ENCODE measurements at places on chromosomes 7 and 10.

GRCh38 chr10:124534231-124534798, 72.7 kb downstream of the LHPP start:
- DNase-seq: no peak

GRCh38 chr10:113503930-113504329, 48.9 kb upstream of the HABP2 start:
- no peak for DNase-seq

GRCh38 chr10:24722676-24723385, 856 bp downstream of the ARHGAP21 start:
- peak; percentile 33 for DNase-seq

GRCh38 chr7:10237306-10237705, 736.4 kb upstream of the PHF14 start:
- DNase-seq: no peak

GRCh38 chr7:128443831-128444600, 11.7 kb upstream of the HILPDA start:
- no peak for DNase-seq

DNA sequence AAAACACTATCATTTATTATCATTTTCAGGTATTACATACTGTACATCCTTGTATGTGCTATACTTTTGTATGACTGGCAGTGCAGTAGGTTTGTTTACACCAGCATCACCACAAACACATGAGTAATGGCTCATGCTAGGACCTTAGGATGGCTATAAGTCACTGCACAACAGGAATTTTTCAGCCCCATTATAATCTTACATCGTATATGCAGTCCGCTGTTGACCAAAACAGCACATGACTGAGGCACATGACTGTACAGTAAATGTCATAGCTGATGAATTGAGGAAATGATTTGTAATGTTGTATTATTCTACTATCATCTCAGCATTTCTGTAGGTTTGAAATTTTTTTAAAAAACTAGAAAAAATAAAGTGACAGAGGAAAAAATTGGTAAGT, 38.6 kb downstream of the BPGM start:
- DNase-seq: no peak

DNA sequence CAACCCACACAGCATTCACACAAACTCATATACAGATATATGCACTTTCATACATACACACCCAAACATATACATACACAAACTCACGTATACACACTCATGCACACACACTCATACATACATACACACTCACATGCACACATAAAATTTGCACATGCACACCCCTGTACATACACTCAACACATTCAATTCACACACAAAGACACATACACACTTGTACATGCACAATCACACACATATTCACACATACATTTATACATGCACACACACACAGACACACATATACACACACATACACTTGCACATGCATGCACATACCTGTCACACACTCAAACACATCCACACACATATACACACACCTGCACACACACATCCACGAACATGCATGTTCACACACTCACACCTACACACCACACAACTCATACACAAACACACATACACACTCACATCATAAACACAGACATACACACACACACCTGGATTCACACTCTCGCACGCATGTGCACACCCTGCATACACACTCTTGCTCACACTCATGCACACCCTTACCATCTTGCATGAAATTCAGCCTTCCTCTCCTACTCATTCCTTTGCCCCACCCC, 451.2 kb downstream of the GRID1 start:
- DNase-seq: no peak

GRCh38 chr7:102094316-102094650, 192.4 kb upstream of the SH2B2 start:
- DNase-seq: no peak

GRCh38 chr10:2658780-2659179, 408.6 kb upstream of the PFKP start:
- no peak for DNase-seq

DNA sequence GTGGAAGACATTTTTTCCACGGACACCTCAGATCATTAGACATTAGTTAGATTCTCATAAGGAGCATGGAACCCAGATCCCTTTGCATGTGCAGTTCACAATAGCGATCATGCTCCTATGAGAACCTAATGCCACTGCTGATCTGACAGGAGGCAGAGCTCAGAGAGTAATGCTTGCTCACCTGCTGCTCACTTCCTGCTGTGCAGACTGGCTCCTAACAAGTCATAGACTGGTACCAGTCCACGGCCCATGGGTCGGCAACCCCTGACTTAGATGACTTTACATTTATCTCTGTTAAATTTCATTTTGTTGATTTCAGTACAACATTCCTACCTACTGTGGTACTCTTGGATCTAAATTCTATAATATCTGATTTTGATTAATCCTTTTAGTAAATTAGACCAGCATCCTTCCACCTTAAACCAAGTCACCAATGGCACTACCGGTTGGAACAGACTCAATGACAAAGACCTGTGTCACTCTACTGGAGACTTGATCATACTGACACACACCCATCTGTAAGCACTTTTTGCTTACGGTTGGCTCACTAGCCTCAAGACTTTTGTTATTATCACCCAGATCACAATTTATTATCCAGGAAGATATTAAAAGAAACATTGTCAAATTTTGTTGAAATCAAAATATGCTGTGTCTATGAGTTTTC, 8.0 kb upstream of the CCDC71L start:
- no peak for DNase-seq

DNA sequence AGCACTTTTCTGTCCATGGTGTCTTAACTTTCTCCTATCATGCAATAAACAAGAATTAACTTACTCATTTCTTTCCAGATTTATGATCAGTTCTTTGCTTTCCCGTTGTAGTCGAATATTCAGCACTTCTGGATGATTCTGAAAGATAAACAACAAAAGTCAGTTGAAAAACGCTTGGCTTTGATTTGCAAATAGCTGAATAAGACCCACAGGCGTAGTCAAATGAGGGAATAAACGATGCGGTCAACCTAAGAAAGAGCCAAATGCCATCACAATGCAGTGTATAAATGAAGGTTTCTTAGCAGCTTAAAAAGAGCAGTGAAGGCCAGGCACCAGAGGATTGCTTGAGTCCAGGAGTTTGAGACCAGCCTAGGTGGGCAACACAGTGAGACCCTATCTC, 109.4 kb downstream of the ADAM12 start:
- no peak for DNase-seq

GRCh38 chr7:113015034-113015645, 71.5 kb downstream of the GPR85 start:
- no peak for DNase-seq

DNA sequence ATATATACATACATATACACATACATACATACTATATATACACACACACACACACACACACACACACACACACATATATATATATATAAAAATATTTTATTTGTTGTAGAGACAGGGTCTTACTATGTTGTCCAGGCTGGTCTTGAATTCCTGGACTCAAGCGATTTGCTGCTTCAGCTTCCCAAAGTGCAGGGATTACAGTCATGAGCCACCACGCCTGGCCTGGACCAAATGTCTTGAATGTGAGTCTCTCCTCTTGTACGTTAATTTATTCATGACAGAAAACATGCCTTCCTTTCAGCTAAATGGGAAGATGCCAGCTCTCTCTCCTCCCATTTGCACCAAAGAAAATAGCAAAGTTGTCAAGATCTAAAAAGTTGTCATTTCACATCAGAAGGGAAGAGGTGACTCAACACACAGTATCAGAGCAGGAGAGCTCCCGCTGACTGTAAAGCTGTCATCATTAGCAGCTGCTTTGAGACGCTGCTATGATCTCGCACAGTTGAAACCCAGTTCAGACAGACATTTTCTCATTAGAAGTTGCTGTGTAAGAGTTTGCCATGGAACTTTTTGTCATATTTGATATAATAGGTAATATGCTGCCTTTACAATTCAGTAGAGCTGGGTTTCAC, 224.3 kb downstream of the SFMBT2 start:
- no peak for DNase-seq

DNA sequence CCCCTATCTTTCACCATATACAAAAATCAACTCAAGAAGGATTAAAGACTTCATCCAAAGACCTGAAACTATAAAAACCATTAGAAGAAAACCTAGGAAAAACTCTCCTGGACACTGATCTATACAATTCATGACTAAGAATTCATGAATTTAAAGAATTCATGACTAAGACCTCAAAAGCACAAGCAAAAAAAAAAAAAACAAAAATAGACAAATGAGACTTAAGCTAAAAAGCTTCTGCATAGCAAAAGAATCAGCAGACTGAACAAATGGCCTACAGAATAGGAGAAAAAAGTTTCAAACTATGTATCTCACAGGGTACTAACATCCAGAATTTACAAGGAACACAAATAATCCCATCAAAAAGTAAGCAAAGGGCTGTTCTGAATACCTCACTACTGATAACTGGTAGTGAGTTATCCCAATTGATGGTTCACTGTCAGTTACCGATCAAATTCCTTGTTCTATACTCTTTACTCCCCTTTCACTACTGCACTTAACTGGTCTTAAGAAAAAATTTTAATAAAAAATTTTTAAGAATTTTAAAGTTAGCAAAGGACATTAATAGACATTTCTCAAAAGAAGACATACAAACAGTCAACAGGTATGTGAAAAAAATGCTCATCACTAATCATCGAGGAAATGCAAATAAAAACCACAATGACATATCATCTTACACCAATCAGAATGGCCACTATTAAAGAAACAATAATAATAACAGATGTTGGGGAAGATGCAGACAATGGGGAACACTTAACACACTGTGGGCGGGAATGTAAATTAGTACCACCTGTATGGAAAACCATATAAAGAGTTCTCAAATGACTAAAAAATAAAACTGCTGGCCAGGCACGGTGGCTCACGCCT, 33.2 kb downstream of the KMT2C start:
- no peak for DNase-seq

- DNase-seq: no peak
These were observed 1.8 kb downstream of the LFNG start for GRCh38 chr7:2521341-2521745.

DNA sequence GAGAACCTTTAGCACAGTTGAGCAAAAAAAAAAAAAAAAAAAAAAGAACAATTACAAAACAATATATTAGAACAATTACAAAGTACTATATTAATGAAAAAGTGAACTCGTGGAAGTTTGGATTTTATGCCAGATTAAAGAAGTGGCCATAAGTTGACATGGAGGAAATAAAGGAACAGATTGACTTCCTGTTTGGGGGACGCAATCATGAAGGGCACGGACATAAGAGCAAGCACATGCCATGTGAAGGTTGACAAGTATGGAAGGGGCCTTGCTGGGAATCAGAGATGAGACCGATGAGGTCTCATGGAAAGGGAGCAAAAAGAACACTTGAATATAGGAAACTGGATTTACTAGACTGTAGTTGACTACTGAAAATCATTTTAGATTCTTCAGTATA, 61.7 kb downstream of the ICA1 start:
- no peak for DNase-seq

DNA sequence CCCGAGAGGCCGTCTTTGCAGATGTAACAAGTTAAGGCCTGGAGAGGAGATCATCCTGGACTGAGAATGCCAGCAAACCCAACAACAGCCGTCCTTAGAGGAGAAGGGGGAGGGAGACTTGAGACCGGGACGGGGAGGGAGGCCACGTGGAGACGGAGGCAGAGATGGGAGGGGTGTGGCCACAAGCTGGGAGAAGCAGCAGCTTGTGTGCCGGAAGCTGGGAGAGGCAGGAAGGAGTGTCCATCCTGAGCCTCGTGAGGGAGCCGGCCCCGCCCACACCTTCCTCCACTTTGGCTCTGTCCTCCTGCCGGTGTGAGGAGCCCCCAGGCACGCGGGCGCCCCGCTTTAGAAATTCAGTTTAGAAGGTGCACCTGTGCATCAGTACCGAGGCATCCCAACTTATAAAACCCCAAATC, 95.7 kb downstream of the DNAJB6 start:
- no peak for DNase-seq

GRCh38 chr7:101615446-101615845, 13.7 kb downstream of the MYL10 start:
- no peak for DNase-seq

DNA sequence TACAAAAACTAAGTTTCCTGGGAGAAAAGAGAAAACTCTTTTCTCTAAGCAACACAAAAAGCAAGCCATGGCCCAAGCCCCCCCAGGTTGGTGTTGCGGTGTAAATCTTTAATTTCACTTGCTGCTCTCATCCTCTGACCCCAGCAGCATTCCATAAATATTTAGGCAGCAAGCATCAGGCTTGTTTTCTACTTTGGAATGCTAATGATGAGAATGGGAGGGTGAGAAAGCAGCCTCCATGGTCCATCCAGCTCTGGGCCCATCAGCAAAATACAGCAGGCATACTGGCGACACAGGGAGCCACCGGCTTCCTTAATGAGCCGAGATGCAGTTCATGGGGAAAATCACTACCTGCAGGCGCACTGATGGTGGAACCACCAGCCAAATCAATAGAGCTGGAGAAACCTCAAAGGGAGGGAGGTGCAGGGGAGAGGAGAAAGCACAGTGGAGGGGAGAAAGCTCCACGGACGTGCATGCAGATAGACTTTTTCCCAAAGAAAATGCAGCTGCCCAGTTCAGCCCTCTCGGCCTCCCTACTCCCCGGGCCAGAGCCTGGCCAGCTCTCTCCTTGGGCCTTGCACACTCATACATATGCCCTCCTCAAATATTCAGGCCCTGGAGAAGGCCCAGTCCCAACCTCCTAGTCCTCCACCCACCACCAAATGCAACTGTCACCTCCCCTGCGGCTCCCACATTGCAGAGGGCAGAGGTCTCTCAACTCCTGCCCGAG, 131.9 kb downstream of the GRID1 start:
- DNase-seq: no peak

DNA sequence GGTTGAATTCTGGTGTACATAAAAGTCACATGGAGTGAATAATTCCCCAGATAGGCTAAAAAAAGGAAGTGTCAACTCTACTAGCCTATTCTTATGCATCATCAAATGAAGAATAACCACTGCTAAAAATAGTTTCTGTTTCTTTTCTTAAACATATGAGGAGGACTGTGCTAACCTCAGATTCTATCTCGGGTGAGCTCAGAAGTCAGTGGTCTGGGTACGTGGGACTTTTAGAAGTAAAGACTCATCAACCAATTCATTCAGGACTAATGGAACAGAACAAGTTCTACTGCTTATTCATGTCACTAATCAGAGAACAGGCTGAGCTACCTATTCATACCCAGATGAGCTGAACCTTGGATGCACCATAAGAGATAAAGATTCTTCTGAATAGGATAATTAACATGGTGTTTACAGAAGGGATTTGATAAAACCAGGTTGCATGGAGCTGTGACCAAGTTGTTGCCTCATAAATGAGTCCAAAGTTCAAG, 9.5 kb upstream of the ASAH2 start:
- DNase-seq: no peak

DNA sequence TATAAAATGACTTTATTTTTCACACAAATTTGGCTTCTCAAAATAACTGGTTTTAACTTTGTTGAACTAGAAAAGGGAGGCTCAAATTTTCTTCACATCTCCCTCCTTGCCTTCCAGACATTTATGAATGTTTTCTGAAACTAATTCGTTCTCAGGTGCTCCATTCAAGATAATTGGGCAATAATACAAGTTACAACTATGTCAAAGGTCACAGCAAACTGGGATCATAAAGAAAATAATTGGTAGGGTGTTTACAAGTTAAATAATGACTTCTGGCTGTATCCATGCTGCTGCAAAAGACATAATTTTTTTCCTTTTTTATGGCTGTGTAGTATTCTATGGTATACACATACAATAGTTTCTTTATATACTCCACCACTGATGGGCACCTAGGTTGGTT, 75.3 kb downstream of the MINPP1 start:
- no peak for DNase-seq
